ENCODE measurements at places on chromosomes 2 and 18.
A peak's percentile ranks its signal among the peaks of the same experiment; 100 is the strongest.

DNA sequence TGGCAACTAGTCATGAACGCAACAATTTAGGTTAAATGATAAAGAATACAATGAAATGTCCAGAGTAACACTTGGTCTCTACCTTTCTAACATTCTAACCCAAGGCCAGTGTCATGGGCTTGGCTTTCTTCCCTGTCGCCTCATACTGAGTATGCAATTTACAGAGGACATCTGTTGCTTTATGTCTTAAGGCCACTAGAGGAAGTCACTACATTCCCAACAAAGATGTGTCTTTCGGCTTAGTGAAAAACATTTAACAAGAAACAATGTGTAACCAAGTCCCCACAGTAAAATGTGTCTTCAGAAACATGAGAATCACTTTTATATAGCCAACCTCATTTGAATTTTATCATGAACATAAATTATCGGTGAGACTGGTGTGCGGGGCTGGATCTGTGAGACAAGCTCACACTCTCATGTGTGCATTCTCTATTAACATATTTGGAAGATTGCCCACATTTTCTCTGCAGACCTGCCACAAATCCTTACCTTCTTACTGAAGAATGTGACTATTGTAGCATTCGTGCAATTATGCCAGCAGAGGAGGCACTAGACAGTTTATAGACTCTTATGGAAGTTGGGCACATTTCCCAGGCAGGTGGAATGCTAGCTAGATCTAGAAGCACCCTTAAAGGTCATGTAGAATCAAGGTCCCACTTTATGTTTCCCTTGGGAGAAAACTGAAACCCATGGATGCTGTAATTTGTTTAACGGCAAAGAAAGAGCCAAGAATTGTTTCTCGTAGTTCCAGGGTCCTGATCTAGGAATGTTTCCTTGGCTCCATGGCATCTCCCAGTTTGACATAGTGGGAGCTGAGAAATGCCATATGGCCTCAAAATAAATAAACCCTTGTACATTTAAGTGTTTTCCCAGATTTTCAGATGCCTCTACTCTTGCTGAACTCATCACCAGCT is 101.8 kb downstream of the CD226 start:
- no peak for DNase-seq

GRCh38 chr2:180219491-180219890 is 212.4 kb upstream of the CWC22 start:
- DNase-seq = no peak

GRCh38 chr18:44638034-44638540 is 42.6 kb upstream of the SETBP1 start:
- DNase-seq = no peak

- no peak for DNase-seq
These were observed 124.0 kb upstream of the TTC39C start for GRCh38 chr18:23890589-23890988.

DNA sequence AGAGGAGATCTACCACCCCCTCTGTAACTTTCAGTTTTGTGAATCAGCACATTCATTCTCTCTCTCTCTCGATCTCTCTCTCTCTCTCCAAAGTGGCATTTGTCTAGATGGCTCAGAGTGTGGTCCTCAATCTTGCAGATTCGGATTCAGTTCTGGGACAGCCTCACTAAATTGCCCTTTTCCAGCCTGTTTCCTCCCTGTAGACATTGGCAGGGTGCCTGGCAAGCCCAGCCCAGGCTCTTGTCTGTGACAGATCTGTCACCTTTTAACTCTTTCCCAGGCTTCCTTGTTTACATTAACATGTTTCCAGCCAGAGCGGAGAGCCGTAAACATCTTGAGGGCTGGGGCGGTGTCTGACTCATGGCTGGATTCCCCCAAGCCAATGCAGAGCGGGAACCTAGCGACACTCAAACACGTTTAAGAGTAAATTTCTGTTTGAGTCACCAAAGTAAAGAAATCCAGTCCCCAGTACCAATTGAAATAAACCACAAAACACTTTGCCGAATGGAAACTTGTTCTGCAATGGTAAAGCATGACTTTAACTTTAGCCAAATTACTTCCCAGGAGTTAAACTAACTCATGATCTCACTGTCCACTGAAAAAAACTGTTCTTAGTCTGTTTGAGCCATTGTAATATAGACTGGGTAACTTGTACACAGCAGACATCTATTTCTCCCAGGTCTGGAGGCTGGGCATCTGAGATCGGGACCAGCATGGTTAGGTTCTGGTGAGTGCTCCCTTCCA is 6.6 kb upstream of the CYP27C1 start:
- DNase-seq = peak; percentile 45

- no peak for DNase-seq
These were observed 89.4 kb downstream of the SCN3A start for GRCh38 chr2:165114346-165114939.

GRCh38 chr2:523698-524270 is 153.4 kb downstream of the TMEM18 start:
- DNase-seq = no peak

- DNase-seq = no peak
These were observed 210.1 kb downstream of the ZNF521 start for GRCh38 chr18:25141886-25142285.

GRCh38 chr2:43124687-43125057 is 101.7 kb downstream of the ZFP36L2 start:
- peak; percentile 30 for DNase-seq

DNA sequence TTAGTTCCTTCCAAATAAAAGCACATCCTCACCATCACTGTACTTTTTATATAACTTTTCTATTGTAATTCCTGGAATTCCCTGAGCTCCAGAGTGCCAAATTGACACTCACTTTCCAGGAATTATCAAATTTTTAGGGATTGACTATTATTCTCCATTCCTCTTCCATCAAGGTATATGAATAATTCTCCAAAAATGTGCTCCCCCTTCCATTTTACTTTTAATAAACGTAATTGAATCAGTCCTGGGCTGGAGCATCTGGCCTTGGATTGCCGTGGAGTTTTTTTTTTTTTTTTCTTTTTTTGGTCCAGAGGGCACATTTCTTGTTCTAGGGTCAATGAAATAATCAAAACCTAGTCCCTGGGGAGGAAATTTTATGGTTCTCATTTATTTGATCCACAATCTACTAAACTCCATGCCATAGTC is 304.3 kb downstream of the CDCA7 start:
- DNase-seq = no peak

- DNase-seq = no peak
These were observed 92.4 kb upstream of the DAPL1 start for GRCh38 chr2:158702740-158703139.

DNA sequence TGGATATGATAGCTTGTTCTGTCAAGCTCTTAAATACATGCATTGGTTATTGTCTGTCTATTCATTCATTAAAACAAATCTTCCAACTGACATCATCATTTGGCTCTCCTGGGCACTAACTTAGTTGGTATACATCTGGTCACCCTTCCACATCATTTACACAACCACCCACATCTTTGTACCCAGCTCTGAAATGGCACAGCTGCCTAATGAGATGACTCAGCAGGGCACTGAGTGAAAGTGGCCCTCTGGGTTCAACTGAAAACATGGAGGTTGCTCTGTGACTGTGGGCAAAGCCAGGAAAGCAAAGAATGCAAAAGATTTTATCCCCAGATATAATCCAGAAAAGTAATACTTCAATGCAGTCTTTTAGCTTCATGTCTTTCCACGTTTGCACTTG is 234.0 kb upstream of the MAP2 start:
- no peak for DNase-seq

DNA sequence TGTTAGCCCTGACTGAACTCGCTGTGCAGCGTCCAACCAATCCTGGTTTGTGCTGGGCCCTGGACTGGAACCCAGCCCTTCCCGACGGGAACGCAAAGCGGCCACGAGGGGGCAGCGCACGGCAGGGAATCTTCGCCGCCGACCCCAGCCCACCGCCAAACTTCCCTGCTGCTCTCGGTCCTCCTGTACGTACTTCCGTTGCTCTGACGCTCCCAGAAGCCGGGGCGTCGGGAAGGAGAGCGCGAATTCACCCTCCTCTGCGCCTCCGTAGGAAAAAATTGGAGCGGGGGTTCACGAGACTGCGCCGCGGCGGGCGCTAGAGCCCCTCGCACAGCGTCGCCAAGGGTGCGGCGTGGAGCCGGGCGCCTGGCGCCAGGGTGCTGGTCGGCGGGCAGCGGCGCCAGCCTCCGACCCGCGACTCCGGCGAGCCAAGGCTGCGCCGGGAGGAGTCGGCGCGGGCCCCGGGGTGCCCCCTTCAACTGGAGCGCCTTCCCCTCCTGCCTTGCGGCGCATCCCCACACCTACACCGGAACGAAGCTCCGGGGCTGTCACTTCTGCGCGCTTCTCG is 873 bp upstream of the SH3RF3 start:
- DNase-seq = peak; percentile 85

- no peak for DNase-seq
These were observed 879 bp upstream of the ADAM23 start for GRCh38 chr2:206442474-206442832.

GRCh38 chr18:42196651-42197050 is 241.6 kb downstream of the PIK3C3 start:
- DNase-seq = no peak

- no peak for DNase-seq
These were observed 33.5 kb downstream of the CDC42EP3 start for GRCh38 chr2:37637985-37638384.

GRCh38 chr18:13235421-13235831 is 16.9 kb downstream of the LDLRAD4 start:
- DNase-seq = peak; percentile 18

- no peak for DNase-seq
These were observed 239.5 kb upstream of the COL3A1 start for GRCh38 chr2:188734691-188735090.

GRCh38 chr18:596288-596881 is 403 bp upstream of the CLUL1 start:
- DNase-seq = no peak

GRCh38 chr18:48982266-48982665 is 31.5 kb upstream of the SMAD7 start:
- no peak for DNase-seq

GRCh38 chr2:9699139-9700108 is 68.6 kb upstream of the YWHAQ start:
- no peak for DNase-seq

DNA sequence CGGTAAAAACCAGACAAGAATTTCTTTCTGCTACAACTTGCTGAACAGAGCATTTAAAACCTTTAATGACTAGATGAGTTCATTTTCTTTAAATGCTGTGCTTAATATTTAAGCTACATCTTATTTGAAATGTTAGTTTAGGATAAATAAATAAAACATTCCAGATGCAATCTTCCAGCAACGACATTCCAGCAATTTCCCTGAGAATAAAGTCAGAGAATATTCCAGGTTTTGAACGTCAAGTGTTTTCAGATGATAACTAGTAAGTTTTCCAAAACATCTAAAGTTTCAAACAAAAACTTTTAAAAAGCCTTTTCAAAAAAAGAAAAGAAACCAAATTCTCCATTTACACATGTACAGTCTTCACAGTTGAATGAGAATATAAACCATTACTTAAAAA is 104.8 kb downstream of the PPP1R1C start:
- DNase-seq = no peak

DNA sequence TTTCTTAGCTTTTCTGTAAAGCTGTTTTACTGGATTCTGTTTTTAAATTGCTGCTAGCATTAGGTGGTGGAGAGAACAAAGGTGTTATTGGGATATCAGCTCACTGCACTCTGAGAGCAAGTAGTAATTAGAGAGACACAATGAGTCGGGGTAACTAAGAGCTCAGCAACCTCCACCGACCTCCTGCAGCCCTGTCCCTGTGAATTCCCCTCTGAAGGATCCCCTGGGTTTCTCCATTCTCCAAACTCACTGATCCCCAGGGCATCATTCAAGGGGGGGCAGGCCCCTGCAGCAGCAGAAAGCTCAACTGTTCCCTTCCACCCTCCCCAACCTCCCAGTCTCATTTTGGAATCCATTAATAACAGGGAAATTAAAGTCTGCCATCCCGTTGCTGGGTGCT is 73.0 kb downstream of the MTCL1 start:
- no peak for DNase-seq

GRCh38 chr18:23617412-23618014 is 31.2 kb upstream of the NPC1 start:
- DNase-seq = no peak

DNA sequence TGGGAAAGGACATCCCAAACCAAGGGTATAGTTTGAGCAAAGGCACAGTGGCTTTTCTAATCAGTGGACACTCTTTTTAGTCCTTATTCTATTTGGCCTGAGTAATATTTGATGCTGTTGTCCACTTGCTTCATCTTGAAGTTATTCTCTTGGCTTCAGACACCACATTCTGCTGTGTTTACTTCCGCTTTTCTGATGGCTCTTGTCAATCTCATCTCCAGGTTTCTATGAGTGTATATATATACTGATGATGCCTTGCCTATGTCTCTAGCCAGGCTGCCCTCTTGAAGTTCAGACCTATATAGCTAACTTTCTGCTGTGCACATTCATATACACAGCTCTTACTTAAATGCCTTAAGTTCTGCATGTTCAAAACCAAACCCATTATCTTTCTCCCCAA is 83.1 kb downstream of the EFEMP1 start:
- no peak for DNase-seq

- no peak for DNase-seq
These were observed 27.7 kb downstream of the ADRA2B start for GRCh38 chr2:96088340-96089335.

DNA sequence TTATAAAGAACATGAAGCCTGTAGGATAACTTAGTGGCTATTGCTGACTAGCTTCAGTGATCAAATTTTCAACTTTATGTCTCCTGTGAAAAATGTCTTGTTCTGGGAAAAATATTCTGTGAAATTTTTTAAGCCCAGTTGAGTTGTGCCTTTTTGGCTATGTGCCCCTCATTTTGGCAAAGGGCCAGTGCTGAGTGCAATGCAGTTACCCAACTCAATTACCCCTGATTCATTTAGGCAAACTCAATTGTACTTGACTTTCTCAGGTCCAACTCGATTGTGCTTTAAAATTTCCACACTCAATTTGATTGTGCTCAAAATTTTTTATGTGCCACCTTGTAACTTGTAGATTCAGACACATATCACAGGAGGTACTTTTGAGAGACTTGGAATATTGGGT is 548.8 kb upstream of the NRP2 start:
- DNase-seq = no peak

DNA sequence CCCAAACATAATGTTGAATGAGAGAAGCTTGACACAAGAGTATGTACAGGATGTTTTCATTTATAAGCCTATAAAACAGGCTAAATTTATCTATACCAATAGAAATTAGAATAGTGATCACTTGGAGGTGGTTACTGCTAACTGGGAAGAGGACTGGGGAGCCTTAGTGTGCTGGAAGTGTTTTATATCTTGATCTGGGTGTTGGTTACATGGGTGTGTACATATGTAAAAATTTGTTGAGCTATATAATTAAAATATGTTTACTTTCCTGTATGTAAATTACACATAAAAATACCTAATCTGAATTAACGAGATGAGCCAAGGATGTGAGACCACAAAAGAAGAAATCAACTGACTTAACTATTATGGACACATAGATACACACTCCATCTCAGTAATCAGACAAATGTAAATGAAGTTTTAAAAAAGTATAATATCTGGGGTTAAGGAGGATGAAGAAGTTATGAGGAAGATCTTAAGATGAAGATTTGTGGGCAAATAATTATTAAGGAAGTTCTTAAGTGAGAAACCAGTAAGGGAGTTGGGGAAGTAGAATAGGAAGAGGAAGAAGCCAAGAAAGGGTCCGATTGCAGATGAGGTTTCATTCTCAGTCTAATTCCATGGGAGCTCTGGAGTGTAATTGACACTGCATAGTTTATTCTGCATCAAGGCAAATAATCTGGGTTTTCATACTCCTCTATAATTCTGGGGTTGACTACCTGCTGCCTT is 32.3 kb upstream of the NABP1 start:
- DNase-seq = no peak
